Liver (tissue), 10 donors: ENCODE measurements at places on chromosomes 2 and 18. TPM values are rescaled to one million over a fixed set of nuclear protein-coding genes. Genes with fewer than 3 reads are reported as not detected.

Gene ITGB6
- 0.08 TPM for total RNA-seq

Gene RFTN2
- total RNA-seq = 4.2 TPM

Gene CNGA3
- total RNA-seq = not detected

Gene MGAT4A
- 17.3 TPM for total RNA-seq

Gene HOXD8
- 0.19 TPM for total RNA-seq

Gene TDRD15
- 0.75 TPM for total RNA-seq

Gene SERPINB3
- 0.05 TPM for total RNA-seq

Gene KHK
- 26.1 TPM for total RNA-seq

Gene KCNS3
- 2.8 TPM for total RNA-seq

Gene REEP1
- 1.0 TPM for total RNA-seq

Gene ALLC
- 0.14 TPM for total RNA-seq

Gene HOXD13
- not detected for total RNA-seq

Gene CYRIA
- total RNA-seq = 3.1 TPM

Gene RUFY4
- 0.08 TPM for total RNA-seq
